ENCODE measurements at places on chromosomes 12 and 14. TPM values are rescaled to one million over a fixed set of nuclear protein-coding genes. Genes with fewer than 3 reads are reported as not detected.

TDRD9 gene
- 1.6 TPM for total RNA-seq

SLC25A47 gene
- not detected for total RNA-seq

GPRC5D gene
- total RNA-seq, result not detected

AQP2 gene
- not detected for total RNA-seq

TMEM229B gene
- 2.2 TPM for total RNA-seq

SRRM4 gene
- not detected for total RNA-seq

TMEM132D gene
- total RNA-seq, result not detected

RAD51AP1 gene
- total RNA-seq, result 23.2 TPM

ADAMTS20 gene
- total RNA-seq, result not detected

LMO3 gene
- total RNA-seq, result not detected

SYNDIG1L gene
- not detected for total RNA-seq

ANKLE2 gene
- 90.6 TPM for total RNA-seq

CPNE8 gene
- total RNA-seq, result 12.2 TPM

PROX2 gene
- total RNA-seq, result not detected

OR9K2 gene
- not detected for total RNA-seq

PSMC6 gene
- 112 TPM for total RNA-seq

PMEL gene
- total RNA-seq, result 1.3 TPM

CLEC4D gene
- total RNA-seq, result not detected

FOXN4 gene
- not detected for total RNA-seq

IL23A gene
- 7.3 TPM for total RNA-seq

VCPKMT gene
- total RNA-seq, result 6.7 TPM

ZNF140 gene
- total RNA-seq, result 12.6 TPM

INSM2 gene
- not detected for total RNA-seq

DDN gene
- 0.56 TPM for total RNA-seq
